NCI-H2029 (cell line): ENCODE measurements at places on chromosomes 4 and X.
A peak's percentile ranks its signal among the peaks of the same experiment; 100 is the strongest.

- DNase-seq: no peak
Measured at GRCh38 chrX:115448146-115448545, 112.8 kb upstream of the PLS3 start.

DNA sequence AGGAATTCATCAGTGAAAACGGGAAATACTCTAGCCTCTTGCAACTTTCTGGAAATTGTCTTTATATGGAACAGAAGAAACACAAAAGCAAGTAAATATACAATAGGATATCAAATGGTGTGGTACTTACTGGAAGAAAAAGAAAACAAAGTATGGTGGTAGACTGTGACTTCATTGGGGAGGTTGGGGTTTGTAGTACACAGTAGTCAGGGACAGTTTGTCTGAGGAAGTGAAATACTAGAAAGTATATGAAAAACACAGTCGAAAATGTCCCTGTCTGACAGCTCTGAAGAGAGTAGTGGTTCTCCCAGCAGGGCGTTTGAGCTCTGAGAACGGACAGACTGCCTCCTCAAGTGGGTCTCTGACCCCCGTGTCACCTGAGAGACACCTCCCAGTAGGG lies 390.0 kb upstream of the NWD2 start:
- no peak for DNase-seq

DNA sequence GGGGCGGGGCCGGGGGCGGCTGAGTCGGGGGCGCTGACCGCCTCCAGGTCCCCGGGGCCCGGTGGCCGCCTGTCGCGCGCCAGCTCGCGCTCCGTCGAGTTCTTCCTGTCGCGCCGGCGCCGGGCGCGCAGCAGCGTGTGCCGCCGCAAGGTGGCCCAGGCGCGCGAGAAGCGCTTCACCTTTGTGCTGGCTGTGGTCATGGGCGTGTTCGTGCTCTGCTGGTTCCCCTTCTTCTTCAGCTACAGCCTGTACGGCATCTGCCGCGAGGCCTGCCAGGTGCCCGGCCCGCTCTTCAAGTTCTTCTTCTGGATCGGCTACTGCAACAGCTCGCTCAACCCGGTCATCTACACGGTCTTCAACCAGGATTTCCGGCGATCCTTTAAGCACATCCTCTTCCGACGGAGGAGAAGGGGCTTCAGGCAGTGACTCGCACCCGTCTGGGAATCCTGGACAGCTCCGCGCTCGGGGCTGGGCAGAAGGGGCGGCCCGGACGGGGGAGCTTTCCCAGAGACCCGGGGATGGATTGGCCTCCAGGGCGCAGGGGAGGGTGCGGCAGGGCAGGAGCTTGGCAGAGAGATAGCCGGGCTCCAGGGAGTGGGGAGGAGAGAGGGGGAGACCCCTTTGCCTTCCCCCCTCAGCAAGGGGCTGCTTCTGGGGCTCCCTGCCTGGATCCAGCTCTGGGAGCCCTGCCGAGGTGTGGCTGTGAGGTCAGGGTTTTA lies 1.5 kb downstream of the ADRA2C start:
- DNase-seq: peak; percentile 43

DNA sequence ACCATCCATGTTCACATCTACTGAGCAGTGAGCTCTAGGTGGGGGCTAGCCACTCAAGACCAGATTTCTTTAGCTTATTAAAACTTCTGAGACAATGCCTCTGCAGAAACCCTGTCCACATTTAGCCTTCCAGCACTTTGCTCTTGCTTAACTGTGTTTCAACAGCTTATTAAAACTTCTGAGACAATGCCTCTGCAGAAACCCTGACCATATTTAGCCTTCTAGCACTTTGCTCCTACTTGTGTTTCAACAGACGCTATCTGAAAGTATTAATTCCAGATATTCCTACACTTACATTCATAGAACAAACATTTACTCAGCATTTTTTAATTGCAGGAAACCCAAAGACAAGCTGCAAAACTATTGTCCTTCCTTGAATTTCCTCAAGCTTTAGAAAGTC lies 91.9 kb downstream of the SEL1L3 start:
- no peak for DNase-seq

DNA sequence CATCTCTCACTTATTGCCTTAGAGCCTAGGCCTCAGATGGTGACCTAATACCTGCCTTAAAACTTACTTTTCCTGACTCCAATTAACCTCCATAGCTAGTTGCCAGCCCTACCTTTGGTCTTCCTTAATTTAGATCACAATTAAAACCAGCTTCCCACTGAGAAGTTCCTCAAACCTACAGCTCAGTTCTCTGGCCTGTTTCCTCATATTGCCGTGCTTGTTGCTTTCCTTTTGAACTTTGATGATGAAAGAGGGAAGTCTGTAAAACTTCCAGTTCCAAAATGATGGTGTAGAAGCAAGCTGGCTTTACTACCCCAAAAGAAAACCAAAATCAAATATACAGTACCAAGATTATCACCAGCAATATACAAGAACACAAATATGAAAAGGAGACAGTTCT lies 28.9 kb upstream of the CAMK2D start:
- DNase-seq: no peak

GRCh38 chr4:1611501-1611870 lies 72.6 kb downstream of the FAM53A start:
- no peak for DNase-seq

GRCh38 chrX:54181202-54181953 lies 1.7 kb downstream of the FAM120C start:
- no peak for DNase-seq

GRCh38 chrX:18892899-18893298 lies 91.0 kb downstream of the PHKA2 start:
- no peak for DNase-seq

DNA sequence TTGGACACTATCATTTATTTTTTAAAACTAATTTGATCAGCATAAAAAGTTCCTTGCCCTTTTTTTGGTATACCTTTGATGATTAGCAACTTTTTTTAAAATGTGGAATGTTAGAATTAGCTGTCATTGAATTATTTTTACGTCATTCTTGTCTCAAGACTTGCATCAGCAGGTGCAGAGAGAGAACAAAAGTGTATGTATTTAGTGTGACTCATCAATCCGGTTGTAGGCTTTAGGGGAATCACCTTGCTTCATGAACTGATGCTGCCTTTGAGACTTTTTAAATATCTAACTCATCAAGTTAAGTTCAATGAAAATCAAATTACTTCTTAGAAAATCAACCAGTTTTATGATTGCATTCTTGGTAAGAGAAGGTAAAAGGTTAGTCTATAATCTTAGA lies 125.1 kb downstream of the ARX start:
- no peak for DNase-seq

- no peak for DNase-seq
Measured at GRCh38 chr4:174674305-174674840, 152.1 kb upstream of the HPGD start.

- peak; percentile 29 for DNase-seq
Measured at GRCh38 chr4:157220371-157220881, at the start of gene GRIA2. GRIA2 (plus strand) TSS chr4:157220728; CDS start chr4:157221043, 315 bp downstream.

GRCh38 chr4:139489638-139490037 lies 35.7 kb downstream of the RAB33B start:
- no peak for DNase-seq

DNA sequence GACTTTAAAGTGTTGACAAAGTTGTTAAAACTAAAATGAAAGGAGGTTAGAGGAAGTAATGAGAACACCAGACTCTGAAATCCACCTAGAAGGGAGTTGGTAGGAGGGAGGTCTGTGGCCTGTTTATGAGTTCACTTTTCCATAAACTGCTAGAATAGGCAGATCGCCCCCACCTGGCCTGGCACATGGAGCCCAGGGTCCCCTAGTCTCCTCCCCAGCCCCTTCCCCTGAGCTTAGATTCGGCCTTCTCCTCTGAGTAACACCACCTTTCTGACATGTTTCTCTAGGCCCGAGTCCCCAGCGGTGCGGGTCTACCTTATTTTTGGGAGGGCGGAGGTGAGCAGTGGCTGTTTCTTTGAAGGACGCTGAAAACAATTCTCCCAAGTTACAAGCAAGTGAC lies 54.5 kb upstream of the FAT1 start:
- no peak for DNase-seq

- no peak for DNase-seq
Measured at GRCh38 chr4:48907706-48908477, 1.3 kb upstream of the OCIAD2 start.

DNA sequence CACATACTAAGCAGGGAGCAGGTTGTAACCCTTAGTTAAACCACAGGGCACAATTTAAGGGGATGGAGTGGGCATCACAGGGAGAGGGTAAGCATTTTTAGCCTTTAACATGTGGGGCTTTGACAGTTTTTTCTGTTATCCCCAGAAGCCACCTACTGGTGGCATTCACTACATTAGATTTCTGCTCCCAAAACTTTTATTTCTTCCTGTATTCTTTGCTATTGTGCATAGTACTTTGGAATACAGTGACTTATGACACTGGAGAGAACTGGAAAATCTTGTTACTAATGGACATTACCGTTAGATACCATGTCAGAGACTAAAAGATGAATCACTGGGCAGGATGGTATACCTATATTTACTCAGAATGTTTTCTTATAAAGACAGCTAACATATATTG lies 7.3 kb downstream of the TRIM75 start:
- no peak for DNase-seq

DNA sequence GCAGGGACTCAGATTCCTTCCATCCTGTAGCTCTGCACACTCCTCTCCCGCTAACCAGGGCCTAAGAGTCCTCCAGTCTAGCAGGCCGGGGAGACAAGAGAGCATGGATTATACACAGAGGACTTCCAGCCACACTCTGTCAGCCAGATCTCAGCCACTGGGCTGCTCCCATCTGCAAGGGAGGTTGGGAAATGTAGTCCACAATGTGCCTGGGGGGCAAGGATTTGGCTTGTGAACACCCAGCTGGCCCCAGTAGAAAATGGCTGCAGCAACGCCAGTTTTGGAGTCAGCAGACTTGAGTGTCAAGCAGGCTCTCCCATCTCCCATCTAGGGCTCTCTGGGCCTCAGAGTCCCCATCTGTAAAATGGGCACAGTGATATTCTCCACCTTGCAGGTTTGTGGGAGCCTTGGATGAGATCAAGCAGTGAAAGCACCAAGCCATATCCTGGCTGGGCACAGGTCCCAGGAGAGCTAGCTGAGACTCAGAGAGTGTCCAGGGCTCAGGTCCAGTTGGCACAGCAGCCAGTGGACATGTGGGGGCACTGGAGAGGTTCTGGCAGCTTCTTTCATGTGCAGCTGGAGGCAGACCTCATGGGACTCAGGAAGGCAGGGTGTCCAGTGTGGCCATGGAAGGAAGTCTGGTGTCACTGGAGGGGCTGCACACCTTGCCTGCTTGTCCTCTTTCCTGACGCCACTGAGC lies 14.6 kb downstream of the PSAPL1 start:
- peak; percentile 34 for DNase-seq

GRCh38 chrX:903116-903515 lies 272.5 kb downstream of the SHOX start:
- no peak for DNase-seq

GRCh38 chr4:86834901-86835300 lies 14.3 kb downstream of the SLC10A6 start:
- peak; percentile 43 for DNase-seq

- DNase-seq: no peak
Measured at GRCh38 chrX:793216-793770, 162.7 kb downstream of the SHOX start.

- no peak for DNase-seq
Measured at GRCh38 chr4:60945641-60946040, 254.5 kb upstream of the ADGRL3 start.

- no peak for DNase-seq
Measured at GRCh38 chrX:102860235-102860634, 76.8 kb upstream of the RAB40AL start.

GRCh38 chrX:77969538-77969937 lies at the start of gene PGAM4:
PGAM4 (minus strand) TSS chrX:77969638; CDS start chrX:77969638, 0 bp downstream.
- no peak for DNase-seq

- no peak for DNase-seq
Measured at GRCh38 chr4:33802578-33802977, 2441.7 kb downstream of the ARAP2 start.

DNA sequence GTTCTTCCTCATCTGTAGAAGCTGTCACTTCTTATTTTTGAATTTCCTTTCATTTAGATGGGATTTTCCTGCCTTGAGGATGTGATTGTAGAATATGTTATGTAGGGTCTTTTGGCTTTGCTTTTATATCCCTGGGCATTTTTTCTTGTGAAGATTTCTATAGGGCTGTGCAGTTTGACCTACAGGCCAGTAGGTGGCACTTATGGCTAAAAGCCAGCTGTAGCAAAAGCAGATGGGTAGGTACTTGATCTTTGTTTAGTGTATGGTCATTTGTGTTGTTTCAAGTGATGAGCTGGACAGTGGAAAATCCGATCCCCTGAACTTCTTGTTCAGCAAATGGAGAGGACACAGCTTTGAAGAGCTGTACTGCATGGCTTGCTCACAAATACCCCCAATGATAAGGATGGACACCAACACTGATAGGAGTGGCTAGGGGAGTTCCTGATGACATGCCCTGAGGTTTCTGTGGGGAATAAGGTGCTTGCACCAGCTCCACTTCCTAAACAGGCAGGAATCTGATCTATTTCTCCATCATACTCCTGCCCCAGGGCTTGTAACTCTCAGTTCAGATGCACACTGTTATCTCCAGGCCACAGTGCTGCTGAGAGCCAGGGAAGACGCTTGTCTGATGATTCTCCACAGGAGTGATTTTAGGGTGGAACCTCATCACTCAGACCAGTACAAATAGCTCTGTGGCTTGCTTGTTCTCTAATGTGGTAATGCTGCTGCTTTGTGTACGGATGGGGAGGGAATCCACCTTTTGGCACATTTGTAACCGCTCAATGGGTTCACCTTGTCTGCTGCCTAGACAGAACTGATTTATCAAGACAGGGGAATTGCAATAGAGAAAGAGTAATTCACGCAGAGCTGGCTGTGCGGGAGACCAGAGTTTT lies 417.1 kb upstream of the MAGEB16 start:
- DNase-seq: peak; percentile 1

DNA sequence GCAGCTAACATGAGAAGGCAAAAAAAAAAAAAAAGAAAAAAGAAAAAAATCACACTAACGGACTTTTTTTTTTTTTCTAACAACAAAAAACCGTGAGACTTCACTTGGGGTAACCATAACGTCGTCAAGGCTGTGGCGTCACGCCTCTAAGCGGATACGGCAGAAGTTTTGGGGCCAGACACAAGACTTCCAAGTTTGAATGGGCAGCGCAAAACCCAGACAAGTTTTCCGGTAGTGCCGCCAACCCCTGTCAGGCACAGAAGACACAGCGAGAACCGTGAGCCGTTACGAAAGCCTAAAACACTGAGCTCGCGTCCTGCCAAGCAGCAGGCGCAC lies 556 bp upstream of the SMARCA5 start:
- no peak for DNase-seq

- no peak for DNase-seq
Measured at GRCh38 chr4:3531318-3531878, 824 bp downstream of the LRPAP1 start.

GRCh38 chrX:43456063-43456462 lies 200.0 kb upstream of the MAOA start:
- no peak for DNase-seq
